Stimulated activated CD4-positive, alpha-beta T cell treated with anti-CD3 and anti-CD28 coated beads, Interleukin-12 subunit alpha, Interleukin-12 subunit beta, amount 100 ng/mL, for 4 hours (primary cell): ENCODE measurements at places on chromosomes 6 and 20.
A peak's percentile ranks its signal among the peaks of the same experiment; 100 is the strongest.

GRCh38 chr20:32567384-32568178 is 17.6 kb downstream of the NOL4L start:
- DNase-seq, result no peak

DNA sequence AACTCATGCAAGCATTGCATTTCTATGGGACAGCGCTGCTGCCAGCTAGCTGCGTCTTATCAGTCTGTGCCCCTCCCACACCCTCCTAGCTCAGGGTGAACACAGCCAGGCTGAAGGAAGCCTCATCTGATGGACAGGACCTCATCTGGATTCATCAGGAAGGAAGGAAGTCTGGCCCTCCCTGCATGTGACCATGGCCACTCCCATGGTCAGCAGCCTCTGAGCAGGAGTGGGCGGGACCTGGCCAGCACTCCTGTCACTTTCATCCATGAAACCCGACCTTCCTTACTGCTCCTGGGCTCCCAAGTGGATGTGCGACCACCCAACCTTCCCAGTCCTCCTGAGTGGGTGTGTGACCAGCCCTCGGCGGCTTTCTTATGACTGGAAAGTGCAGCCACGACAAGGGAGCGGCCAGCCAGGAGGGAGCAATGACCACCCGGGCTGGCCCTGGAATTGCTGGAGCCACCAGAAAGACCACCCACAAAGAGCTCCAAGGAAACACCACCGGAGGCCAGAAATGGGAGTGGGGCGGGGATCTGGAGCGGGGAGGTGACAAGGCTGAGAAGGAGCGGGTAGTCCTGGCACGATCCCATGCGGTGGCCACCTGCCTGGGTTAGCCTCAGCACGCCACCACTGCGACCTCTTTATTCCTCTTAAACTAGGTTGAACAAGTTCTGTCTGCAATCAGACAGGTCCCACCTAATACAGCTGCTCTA is 241.2 kb downstream of the TTLL2 start:
- no peak for DNase-seq

GRCh38 chr6:153484056-153484455 is 353.0 kb upstream of the RGS17 start:
- DNase-seq, result no peak

DNA sequence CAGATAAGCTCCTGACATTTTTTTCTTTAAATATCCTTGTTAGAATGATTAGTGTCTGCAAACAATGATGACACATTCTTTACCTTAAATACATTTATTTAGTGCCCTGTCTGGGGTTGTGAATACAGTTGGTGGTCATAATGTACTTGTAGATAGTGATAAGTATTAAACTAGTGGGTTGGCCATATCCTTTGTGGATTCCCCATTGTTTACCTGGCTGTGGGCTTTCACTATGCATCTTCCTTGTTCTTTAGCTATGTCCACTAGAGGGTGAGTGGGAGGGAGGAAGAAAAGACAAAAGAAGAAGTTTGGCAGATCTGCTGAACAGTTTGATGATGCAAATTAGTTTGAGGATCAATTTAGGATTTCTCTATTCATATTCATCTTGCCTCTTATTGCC is 15.7 kb downstream of the HS3ST5 start:
- DNase-seq, result no peak

DNA sequence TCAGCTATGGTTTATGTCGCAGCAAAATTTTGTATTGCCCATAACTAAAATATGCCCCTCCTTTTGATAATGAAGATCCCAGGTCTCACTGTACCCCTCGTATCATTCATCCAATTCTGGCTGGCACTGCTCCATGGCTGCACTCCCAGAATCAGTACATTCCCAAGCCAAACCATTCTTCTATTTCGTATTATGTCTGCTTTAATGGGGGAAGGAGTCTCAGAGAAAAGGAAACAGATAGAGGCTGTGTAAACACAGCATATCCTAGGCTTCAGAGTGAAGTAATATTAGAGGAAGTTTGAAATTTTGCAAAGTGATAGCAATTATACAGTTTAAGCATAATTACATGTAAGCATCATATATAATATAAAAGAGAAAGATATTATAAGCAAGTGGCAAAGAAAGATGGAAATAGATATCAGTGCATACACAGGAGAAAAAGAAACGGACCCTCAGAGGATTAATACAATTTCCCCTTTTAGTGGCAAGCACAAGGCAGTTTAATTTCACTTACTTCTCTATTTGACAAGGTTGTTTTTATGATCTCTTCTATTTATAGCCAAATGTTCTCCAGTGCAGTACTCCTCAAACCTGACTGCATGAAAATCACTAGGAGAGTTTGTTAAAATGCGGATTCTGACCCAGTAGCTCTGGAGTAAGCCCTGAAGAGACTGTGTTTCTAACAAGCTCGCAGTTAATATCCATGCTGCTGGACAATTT is 56.5 kb upstream of the TENT5A start:
- no peak for DNase-seq

GRCh38 chr6:80550748-80551147 is 444.3 kb downstream of the BCKDHB start:
- DNase-seq, result no peak

DNA sequence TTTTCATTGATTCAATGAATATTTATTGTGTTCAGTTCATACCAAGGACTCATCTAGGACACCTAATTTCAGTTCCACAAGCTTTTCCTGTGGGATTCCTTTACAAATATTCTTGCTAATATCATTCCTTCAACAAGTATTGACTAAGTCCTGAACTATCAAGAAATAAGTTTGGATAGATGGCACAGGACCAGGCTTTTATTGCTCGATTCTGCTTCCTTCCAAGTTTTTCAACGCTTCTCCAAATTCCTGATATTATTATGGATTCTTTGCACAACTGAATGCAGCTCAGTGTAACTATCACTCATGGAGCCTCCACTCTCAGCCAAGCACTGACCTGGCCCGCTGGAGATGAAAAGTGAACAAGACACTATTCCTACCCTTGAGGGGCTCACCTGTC is 32.7 kb upstream of the COL21A1 start:
- no peak for DNase-seq

DNA sequence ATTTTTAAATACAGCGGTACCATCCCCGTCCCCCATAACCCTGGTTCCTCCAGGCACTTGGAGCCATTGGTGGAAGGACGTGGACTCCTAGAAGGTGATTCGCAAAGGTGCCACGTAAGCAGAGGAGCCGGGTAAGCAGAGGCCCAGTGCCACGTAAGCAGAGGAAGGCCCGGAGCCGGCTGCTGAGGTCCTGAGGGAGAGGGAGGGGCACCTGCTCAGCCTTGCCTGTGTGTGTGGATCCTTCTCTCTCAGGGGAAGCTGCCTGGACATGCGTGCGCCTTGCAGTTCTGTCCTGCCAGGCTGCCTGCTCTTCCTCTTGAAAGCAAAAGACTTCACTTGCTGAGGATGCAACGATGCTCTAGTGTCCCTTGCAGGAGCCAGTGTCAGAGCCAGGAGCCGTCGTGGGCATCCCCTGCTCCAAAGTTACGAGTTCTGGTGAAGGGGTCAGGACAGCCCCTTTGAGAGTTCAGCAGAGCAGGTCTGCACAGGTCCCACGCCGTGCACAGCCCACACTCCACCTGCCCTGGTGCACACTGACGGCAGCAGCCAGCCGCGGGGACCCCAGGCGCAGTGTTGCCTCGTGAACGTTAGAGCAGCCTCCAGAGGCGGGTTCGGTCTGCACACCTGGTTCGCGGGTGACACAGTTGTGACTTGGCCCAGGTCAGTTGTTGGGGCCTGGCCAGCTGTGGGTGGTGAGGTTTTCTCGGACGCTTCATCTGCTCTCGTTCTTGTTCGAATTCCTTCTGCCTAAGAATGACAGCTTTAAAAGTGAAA is 1.9 kb upstream of the NKAIN4 start:
- DNase-seq, result no peak

GRCh38 chr6:42380228-42380979 is 71.3 kb downstream of the TRERF1 start:
- DNase-seq, result no peak

DNA sequence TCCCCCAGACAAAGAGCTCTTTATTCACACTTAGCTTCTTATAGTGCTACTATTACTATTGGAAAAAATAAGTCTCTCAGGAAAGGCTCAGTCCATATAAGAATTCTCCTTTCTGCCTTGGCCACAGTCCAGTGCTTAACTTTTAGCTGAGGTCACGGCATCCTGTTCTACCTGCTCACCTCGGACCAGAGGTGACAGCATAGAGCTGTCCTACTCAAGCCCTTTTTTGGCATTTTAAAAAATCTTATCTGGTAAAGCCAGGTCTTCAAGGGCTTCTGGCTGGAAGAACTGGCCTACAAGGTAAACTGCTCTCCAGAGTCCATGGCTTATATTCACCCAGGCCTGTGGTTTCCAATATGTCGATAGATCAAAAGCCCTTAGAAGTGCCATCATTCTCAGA is 109.7 kb downstream of the RCAN2 start:
- DNase-seq, result no peak

DNA sequence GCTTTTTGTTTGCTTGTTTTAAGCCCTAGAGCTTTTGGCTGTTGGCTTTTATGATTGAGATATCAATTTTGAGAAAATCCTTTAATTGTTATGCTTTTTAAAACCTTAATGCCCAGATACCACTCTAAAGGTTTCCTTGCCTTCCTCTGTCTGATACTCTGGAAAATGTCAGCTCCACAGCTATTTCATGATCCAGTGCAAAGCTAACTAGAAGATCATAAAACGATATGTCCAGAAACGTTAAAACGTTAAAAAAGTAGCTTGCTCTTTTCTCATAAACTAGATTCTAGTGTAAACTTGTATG is 189.5 kb upstream of the TENT5A start:
- no peak for DNase-seq

- DNase-seq, result peak; percentile 77
These were observed 36.7 kb upstream of the AAR2 start for GRCh38 chr20:36199345-36200257.

DNA sequence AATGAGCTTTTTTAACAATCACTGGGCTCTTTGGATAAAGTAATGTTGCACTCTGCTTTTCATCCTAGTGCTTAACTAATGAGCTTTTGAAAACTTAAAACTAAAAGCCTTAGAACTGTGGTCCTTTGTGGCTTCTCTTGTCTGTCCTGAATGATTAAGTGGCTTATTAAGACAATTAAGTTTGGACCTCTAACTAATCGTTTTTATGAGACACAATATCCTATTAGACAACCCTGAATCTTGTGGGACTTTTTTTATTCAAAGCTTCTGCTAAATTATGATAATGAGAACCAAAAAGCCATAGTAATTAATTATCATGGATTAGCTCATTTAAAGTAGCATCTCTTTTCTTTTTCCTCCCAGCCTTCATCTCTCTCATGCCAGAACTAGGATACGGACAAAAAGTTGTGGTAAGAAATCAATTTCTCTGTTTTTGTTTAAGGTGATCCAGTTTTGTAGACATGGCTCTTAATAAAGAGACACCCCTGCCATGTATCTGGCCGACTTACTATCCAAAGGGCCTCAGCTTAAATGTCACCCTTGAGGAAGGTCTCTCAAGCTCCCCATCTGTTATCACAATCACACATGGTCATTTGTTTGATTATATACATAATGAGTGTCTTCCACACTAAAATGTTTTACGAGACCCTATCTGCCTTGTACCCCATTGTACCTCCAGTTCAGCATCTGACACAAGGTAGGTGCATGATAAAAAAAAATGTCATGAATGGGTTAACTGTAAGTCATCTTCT is 384.4 kb upstream of the IRAK1BP1 start:
- DNase-seq, result no peak

- no peak for DNase-seq
These were observed 22.7 kb downstream of the TAF11 start for GRCh38 chr6:34865107-34865506.

- DNase-seq, result peak; percentile 62
These were observed 76.8 kb upstream of the DUSP22 start for GRCh38 chr6:215335-216034.

DNA sequence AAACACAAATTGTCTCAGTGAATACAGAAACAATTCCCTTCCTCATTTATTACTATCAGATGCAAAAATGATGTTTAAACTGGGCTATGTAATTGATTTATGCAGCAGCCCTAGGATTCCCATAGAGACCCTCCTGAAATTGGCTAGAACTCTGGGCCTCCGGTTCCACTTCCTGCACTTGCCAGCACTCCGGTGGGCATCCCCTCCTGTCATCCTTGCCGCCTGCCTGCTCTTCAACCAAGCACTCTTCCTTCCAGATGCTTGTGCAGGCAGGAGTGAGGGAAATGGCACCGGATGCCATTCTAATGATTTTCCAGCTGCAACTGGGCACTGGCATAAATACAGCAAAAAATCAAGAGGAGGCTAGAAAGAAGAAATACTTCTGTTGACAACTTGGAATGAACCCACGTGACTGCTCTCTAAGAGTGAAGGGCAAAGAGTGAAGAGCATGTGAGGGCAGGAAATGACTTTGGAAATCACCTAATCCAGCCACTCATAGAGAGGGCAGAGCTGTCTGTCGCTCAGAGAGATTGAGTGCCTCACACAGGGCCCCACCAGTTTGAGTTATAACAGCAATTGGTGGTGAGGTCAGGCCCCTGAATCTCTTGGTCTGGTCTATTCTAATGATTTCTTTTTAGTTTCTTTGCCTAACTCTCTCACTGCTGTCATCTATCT is 3.7 kb upstream of the NEDD9 start:
- no peak for DNase-seq

DNA sequence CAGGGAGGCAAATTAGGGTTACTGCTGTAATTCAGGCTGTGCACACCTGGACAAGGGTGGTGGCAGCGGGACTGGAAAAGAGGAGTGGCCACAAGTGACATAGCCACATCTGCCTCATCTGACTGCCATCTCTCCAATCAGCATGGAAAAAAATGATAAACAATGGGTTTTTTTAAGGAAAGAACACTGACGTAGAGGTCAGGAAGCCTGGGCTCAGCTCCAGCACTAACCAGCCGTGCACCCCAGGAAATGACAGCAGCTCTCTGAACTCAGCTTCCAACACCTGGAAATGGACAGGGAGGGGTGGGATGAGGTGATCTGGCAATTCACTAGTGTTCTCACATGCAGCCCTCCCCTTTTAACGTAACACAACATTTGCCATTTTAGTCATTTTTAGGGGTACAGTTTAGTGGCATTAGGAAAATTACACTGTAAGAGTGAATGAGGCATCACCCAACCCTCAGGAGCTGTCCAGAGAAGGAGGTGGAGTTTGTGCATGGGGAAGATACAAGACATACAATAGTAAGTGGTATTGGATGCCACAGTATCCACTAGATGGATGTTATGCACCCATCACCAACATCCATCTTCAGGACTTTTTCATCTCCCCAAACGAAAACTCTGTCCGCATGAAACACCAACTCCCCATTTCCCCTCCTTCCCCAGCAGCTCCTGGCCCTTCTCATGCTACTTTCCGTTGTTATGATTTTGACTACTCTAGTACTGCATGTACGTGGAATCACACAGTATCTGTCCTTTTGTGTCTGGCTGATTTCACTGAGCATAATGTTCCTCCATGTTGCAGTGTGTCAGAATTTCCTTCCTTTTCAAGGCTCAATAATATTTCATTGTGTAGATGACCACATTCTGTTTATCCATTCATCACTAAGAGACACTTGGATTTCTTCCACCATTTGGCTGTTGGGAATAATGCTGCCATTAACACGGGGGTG is 215.5 kb upstream of the ECI2 start:
- no peak for DNase-seq
